ENCODE measurements at places on chromosomes 11 and 22.

- no peak for DNase-seq
Observed at GRCh38 chr11:113278925-113279324, 35.5 kb upstream of the TTC12 start.

DNA sequence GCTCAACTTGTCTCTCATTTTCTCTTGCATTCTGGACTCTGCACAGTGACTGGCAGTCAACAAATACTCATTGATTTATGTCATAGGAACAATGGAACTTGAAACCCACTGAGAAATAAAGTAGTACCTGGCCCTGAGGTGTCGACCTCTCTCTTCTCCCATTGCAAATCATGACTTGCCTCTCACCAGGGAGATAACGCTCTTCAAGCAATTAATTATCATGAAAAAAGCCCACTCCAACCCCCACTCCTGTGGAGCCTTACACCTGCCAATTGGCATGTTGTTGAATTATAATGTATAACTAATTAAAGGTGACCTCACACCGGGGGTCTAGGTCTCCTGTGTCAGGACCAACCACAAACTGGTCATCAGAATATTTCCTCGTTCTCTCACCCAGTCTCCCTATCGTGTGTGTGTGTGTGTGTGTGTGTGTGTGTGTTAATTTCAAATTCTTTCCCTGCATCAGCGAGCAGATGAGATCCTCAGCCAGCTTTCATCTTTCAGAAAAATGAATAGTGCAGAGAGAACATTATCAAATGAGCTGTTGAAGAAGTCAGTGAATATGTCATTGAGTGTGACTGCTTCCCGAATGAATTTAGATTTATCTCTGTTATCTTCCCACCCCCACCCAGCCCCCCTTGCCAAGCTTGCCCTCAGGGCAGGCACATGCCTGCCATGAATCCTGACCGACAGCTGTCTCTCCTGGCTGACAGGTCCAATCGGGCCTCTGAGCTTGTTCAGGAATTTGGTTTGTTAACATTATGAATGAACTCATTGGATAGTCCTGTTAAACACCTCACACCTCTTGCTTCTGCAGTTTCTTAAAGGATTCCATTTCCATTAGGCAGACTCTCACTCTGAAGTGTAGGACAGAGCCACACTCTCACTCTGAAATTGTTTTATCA is 357.4 kb downstream of the INSC start:
- DNase-seq, result no peak

- no peak for DNase-seq
Observed at GRCh38 chr22:44847380-44847779, 95.0 kb downstream of the ARHGAP8 start.

GRCh38 chr11:115780646-115781362 is 276.6 kb upstream of the CADM1 start:
- no peak for DNase-seq

DNA sequence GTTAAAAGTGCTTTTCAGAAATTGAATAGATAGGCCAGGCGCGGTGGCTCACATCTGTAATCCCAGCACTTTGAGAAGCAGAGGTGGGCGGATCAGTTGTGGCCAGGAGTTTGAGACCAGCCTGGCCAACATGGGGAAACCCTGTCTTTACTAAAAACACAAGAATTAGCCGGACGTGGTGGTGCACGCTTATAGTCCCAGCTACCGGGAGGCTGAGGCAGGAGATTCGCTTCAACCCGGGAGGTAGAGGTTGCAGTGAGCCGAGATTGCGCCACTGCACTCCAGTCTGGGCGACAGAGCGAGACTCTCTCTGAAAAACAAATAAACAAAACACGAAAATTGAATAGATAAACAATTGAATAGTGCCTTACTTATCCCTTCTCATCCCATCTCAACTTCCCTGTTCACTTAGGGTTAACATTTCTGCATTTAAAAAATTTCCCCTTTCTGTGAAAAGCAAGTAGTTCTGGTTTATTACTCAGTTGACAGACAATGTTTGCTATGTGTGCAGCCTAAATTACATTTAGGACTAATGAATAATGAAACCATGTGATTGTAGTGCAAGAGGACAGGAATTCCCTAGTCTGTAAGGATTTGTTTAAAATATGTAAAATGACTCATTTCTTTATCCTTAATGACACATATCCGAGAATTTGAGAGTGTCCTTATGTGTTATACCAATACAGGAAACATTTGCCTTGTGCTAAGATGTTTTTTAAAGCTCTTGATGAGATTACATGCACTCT is 6.0 kb downstream of the RNF169 start:
- no peak for DNase-seq

DNA sequence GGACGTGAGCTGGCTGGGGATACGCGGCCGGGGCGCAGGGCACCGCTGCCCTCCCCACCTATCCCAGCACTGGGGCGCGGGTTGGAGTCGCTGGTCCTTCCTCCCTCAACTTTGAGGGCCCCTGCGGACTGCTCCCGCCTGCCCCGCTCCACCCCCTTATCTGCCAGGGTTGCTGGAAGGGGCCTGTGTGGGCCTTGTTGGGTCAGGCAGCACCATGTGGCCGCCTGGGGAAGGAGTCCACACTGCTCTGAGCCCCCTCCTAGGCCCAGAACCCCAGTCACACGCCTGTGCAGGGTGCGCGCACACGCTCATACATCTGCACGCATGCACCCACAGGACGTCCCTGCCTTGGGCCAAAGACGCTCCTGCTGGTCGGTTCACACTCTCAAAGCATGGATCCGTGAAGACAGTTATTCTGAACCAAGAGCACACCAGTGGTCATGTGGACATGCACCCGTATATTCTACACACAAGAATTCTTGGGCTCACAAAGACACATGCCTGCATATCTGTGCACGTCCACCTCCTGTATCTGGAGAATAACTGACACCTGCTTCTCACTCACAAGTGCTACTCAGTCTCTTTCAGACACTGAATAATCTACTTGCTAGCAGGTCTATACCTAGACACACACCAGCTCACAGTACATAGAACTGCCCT is 710 bp downstream of the TUB start:
- no peak for DNase-seq

GRCh38 chr11:85394283-85394682 is 232.9 kb downstream of the DLG2 start:
- no peak for DNase-seq

GRCh38 chr11:27837895-27838563 is 137.8 kb upstream of the BDNF start:
- DNase-seq, result no peak

DNA sequence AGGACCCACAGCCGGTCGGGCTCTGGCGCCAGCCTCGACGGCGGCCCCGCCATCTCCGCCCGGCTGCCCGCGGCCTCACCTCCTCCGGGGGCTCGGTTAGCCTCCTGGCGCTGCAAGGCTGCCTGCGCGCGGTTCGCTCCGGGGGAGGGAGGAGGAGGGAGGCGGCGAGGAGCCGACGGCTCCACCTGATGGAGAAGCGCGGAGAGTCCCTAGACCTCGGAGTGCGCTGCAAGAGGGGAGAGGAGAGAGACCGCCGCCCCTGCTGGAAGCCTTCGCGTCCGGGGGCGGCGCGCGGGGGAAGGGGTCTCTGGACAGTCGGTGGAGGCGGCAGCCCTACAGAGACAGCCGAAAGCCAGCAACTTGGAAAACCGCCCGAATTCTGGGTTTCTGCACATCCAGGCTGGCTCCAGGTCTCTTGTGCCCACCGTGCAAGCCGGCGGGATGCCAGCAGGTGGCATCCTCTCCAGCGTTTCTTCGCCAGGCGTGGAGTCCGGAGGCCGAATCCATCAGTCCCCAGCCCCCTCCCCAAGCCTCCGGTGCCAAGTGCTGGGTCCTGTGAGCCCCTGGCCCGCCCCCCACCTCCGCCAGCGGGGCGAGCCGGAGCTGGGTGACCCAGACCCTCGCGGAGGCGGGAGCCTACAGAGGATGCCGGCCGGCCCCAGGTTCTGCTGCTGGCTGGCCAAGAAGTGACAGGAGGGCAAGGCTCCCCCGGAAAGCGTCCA is 2.9 kb upstream of the KIRREL3 start:
- no peak for DNase-seq

- no peak for DNase-seq
Observed at GRCh38 chr22:29062286-29062821, 723 bp upstream of the C22orf31 start.

DNA sequence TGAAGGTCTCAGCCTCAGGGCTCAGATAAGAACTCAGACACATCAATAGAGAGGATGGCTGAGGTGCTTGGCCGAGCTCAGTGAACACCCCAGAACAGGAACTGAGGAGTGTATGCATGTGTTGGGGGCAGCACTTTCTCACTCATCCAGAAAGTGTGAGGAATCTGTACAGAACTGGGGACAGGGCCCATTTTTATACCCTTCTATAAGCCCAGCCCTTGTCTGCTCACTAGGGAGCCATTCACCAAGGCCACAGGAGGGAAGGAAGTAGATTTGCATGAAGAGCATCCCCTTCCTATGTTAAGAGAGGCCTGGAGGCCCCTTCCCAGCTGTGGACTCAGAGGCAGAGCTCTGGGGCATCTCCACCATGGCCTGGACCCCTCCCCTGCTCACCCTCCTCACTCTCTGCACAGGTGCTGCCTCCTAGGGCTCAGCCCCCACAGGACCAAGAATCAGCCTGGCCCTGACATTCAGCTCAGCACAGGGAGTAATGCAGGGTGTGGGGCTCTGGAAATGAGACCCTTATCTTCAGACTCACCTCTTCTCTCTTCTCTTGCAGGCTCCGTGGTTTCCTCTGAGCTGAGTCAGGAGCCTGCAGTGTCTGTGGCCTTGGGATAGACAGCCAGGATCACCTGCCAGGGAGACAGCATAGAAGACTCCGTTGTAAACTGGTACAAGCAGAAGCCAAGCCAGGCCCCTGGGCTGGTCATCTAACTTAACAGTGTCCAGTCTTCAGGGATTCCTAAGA is 39.9 kb upstream of the GGTLC2 start:
- no peak for DNase-seq

DNA sequence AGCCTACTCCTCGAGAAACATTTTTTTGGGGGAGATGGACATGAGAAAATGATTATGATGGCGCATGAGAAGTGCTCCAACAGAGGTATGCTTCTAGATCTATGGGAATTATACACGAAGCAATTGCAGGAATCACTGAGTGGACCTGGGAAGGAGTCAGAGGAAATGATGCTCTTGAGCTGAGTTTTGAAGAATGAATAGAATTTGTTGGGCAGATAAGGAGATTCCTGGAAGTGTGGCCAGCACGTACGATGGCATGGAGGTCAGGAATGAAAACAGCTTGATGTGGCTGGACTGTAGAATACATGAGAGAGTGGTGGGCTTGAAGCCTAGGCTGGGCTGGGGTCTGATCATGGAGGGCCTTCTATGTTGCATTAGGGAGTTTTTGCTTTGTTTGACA is 31.7 kb downstream of the ADAMTS15 start:
- DNase-seq, result no peak

- no peak for DNase-seq
Observed at GRCh38 chr22:39473851-39474250, 17.0 kb downstream of the MGAT3 start.

GRCh38 chr11:119367661-119368120 is 13.8 kb downstream of the USP2 start:
- no peak for DNase-seq

DNA sequence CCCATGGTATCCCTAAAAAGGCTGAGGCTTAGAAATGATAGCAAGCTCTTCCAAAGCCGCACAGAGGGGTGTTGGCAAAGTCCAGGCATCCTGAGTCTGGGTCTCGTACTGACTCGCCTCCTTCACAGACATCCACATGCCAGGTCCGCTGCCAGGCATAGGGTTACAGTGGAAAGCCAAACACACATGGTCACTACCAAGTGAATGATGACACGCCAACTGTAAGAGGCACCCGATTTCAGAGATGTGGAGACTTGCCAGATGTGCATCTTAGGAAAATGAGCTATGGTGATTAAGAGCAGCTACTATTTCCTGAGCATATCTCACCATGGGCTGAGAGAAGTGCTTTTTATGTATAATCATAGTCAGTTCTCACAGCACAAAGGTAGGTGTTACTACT is 314.9 kb downstream of the MIAT start:
- no peak for DNase-seq

DNA sequence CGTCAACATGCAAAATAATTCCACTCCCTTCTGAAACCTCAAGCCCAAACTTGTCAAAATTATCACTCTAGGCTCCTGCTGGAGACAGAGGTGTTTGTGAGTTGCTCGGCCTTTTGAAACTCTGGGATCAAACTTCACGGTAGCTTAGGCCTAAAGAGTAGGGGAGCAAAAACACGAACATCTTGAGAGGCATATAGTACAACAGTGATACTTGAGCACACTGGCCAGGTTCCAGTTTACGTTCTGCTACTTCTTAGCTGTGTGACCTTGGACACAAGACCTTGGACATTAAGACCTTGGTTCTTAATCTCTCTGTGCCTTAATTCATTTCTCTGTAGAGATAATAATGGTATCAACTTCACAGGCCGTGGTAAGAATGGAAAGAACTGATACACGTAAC is 123.5 kb upstream of the LMO1 start:
- DNase-seq, result no peak

GRCh38 chr11:63847363-63847762 is 8.5 kb downstream of the MARK2 start:
- DNase-seq, result no peak

DNA sequence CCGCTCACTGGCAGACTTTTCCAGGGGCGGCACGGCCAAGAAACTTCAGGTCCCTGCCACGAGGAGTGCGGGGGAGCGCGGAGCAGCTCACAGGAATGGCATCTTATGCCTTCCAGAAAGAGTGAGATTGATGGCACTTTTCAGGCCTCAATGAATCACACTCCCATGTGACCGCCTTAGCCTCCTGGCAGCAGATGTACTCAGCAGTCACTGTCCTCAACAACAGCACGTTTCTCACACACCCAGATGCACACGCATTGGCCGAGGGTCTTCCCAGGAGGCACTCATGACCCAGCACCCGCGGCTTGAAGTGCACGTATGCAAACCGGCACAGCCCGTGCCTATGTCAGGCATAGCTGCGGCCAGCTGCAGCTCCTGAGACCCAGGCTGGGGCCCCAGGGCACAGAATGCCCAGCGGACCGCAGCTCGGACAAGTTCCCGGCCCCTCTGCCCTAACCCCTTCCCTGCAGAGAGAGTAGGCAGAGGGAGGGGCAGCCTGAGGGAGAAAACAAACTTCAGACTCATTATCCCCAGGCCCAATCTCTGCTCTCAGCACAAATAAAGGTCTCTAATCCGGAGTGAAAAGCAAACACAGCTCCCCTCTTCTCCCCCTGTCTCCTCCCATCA is 48.3 kb downstream of the RPUSD4 start:
- no peak for DNase-seq

DNA sequence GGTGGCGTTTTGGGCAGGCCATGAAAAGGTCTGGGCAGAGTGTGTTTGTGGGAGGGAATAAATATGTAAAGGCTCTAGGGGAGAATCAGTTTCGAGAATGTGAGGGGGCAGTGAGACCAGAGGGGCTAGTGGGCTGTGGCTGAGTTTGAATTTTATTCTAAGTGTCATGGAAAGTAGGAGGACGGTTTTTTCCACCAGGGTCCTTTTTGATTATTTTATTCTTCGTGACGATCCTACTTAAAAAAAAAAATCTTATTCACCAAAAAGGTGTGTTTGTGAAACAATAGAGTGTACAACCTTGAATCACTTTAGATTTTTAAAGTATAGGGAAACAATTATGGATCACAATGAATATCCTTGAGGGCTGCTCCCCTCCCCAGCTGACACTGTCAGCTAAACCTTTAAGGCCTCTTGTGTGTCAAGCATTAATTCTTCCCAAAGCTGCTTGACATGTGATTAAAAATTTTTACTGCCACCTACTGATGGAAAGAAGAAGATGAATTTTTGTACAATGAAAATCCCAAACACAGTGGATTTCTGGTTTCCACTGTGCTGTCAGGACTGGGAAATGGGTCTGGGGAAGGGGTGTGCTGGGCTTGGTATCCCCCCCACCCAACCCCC is 107.5 kb upstream of the OR4B1 start:
- DNase-seq, result no peak

Data from stimulated activated CD4-positive, alpha-beta T cell treated with anti-CD3 and anti-CD28 coated beads, Interleukin-12 subunit alpha, Interleukin-12 subunit beta, amount 100 ng/mL, for 24 hours (primary cell).